ENCODE measurements at places on chromosomes 5 and 9.

GRCh38 chr5:97400537-97400936 is 217.5 kb upstream of the RIOK2 start:
- DNase-seq = no peak

GRCh38 chr5:95900383-95900958 is 61.2 kb downstream of the ELL2 start:
- DNase-seq = no peak

GRCh38 chr5:180180421-180180820 is 28.6 kb downstream of the RASGEF1C start:
- no peak for DNase-seq

GRCh38 chr5:174409971-174410370 is 314.4 kb upstream of the MSX2 start:
- DNase-seq = no peak

DNA sequence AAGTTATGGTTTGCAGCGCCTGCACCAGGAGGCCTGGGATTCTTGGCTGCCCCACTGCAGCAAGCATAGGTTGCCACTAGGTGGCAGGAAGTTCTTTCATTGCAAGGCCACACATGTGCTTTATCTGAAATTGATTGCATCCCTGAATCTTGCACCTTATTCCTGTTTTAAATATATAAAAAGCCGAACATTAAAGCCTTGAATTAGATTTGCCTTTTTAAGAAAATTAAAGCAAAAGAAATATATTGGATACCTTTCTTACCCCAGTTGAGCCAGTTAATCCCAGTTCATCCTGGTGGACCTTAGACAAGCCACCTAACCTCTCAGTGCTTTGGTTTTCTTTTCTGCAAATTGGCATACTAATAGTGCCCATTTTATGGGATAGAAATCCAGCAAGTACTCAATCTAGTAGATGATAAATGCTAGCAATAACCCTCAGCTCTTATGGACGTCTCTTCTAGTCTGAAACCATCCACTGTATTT is 6.3 kb upstream of the TRMT10B start:
- no peak for DNase-seq

- DNase-seq = no peak
Observed at GRCh38 chr9:34580358-34580757, 9.2 kb downstream of the CNTFR start.

- no peak for DNase-seq
Observed at GRCh38 chr9:92425474-92425873, 1.2 kb upstream of the OMD start.

- no peak for DNase-seq
Observed at GRCh38 chr5:157283434-157283833, 17.5 kb downstream of the CYFIP2 start.

GRCh38 chr9:137085920-137086530 is 760 bp upstream of the MAN1B1 start:
- no peak for DNase-seq

DNA sequence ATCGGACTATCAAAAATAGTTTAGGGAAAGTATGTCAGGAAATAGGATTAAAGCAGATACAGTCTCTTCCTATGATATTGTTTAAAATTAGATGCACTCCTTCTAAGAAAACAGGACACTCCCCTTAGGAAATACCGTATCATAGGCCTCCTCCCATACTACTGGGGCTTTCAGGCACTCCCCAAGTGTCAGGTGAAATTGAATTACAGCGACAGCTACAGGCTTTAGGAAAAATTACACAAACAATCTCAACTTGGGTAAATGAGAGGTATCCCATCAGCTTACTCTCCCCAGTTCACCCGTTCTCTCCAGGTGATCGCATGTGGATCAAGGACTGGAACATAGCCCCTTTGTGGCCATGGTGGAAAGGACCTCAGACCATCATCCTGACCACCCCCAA is 110.4 kb upstream of the EPB41L4A start:
- no peak for DNase-seq

DNA sequence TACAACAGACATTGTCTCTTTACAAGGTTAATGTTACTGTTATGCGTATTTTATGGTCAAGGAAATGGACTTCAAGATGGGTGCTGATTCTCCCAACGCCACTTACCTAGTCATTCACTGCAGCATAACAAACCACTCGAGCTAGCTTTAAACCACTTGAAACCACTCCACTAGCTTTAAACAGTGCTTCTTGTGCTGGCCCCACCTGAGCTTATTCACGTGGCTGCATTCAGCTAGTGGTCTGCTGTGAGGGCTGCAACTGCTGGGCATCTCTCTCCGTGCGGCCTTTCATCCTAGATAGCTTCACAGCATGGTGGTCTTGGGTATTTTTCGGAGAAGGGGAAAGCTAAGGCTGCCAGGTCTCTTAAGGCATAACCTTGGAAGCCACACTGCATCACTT is 3.5 kb upstream of the HRH2 start:
- DNase-seq = peak; percentile 87

DNA sequence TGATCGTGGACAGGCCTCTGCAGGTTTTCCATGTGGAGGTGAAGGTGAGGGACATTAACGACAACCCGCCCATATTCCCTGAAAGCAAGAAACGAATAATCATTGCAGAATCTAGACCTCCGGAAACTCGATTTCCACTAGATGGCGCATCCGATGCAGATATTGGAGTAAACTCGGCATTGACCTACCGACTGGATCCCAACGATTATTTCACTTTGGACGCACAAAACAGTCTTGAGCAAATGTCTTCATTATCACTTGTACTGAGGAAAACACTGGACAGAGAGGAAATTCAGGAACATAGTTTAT is 621 bp downstream of the PCDHA13 start:
- no peak for DNase-seq

GRCh38 chr9:93670208-93671019 is 94.0 kb downstream of the PHF2 start:
- DNase-seq = no peak

GRCh38 chr5:7776442-7776841 is 74.5 kb downstream of the CFAP90 start:
- no peak for DNase-seq

DNA sequence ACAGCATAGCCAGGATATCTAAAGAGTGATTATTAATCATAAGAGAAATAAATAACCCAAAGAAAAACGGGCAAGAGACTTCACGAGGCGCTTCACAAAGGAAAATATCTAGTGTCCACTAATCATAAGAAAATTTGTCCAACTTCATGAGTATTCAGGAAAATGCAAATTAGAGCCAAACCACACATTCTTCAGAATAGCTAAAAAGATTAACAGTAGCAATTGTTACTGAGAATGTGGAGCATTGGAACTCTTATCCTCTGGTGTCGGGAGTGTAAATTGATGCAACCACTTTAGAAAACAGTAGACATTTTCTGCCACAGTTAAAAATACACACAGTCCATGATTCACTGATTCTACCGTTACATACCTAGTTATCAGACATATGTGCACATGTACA is 145.7 kb downstream of the CWC27 start:
- DNase-seq = no peak

DNA sequence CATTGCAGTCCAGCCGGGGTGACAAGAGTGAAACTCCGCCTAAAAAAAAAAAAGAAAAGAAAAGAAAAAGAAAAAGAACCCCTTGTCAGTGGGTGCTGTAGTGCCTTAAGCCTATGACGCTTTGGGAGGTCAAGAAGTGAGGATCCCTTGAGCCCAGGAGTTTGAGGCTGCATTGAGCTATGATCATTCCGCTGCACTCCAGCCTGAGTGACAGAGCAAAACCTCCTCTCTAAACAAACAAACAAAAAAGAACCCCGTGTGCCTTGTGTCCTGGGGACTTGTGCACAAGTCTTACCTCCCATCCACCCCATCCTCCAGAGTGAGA is 33.5 kb upstream of the STXBP1 start:
- no peak for DNase-seq

DNA sequence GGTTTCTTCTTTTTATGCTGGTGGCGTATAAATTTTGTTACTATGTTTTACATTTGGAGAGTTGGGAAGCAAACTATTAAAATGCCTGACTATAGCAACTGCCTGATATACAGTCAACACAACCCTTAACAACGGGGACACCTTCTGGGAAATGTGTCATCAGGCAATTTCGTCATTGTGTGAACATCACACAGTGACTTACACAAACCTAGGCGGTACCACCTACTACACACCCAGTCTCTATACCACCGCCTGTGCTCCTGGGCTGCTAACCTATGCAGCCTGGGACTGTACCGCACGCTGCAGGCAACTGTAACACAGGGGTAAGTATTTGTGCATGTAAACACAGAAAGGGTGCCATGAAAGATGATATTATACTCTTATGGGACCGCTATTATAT is 1.3 kb upstream of the CDHR2 start:
- no peak for DNase-seq

- no peak for DNase-seq
Observed at GRCh38 chr9:91073811-91074771, 272.5 kb downstream of the SYK start.

- no peak for DNase-seq
Observed at GRCh38 chr9:37241340-37241739, 121.0 kb downstream of the ZCCHC7 start.

GRCh38 chr5:124330595-124331220 is 415.7 kb downstream of the ZNF608 start:
- no peak for DNase-seq

DNA sequence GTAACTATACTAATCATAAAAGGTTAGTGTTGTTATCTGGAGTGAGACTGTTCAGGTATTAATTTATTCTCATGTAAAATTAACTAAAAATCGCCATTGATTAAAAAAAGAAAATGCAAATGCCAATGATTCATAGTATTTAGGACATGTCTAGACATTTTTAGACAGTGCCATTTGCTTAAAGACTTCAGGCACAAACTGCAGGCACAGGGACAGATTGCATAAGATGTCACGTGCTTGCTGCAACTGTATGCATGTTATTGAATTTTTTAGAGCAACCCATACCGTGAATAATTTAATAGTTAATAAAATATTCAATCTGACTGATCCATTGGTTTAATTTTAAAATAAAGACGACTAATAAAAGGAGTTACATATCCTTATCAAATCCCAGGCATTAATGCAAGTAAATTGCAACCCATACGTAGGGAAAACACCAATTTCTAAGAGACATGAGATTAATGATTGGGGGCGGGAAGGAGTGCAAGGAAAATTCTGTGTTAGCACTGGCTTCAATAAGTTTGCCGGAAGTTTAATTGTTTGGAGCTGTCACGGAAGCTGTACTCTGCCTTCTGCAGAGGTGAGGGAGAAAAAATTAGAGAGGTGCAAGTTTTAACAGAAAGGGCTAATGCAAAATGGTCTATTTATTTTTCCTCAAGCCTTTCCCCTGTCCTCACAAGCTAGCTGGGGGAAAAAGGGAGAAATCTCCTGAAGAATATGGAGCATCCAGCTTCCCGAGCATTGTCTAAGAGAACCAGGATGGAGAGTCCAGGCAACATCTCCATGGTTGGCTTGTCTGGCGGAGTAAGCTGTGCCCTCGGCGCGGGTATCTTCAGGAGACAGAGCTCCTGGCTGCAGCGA is 2.9 kb downstream of the EDIL3 start:
- no peak for DNase-seq

DNA sequence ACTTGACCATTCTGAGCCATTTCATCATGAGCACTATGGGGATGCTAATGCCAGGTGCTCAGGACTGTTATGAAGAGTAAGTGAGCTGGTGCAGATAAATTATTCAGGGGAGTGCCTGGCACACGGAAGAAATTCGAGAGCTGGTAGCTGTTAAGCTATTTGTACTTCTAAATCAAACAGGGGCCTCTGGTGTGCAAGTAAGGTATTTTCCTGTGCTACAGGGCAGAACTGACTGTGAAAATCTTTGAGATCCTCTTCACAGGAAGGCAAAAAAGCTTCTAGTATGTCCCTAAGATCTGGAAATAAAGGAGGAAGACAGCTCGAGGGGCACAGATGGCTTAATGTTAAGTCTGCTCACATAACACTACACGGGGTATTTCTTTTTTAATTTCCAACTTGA is 106.3 kb upstream of the SPOCK1 start:
- DNase-seq = no peak

DNA sequence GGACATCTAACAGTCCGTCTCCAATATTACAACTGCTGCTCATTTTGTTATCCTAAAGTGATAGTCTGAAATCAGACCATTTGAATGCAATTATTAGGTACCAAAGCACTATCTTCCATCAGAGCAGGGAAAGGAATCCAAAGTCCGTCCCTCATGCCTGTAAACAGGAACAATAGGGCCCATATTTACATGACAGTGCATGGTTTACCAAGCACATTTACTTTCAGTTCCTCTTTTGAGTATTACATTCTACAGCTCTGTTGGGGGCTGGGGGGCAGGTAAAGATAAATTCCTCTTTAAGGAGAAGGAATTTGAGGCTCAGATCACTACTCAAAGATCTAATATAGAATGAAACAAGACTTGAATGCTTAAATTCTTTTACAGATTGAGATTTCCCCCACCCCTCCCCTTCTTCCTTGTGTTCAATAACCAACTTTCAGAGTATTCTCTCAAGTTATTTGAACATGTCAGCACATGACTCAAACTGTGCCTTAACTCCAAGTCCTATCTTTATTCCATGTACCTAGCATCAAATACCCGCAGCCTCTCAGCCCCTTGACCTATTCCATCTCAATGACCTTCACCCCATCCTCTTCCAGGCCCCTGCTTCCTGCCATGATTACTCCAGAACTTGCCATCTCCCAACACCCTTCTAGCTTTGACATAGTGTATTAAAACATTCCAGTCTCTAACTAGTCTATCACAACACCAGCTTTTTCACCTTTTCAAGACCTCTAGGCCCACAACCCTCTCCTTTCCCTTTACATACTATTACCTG is 71.0 kb downstream of the BRINP1 start:
- no peak for DNase-seq
